Fibroblast of villous mesenchyme (primary cell): ENCODE measurements at places on chromosomes 16 and 17. TPM values are rescaled to one million over a fixed set of nuclear protein-coding genes. Genes with fewer than 3 reads are reported as not detected.

The TBC1D3G gene
- total RNA-seq, result not detected in 2 replicates

The SPATA22 gene
- 1.3 and 3.5 TPM in 2 replicates for total RNA-seq

The SMTNL2 gene
- not detected in 2 replicates for total RNA-seq

The USP31 gene
- total RNA-seq, result 9.3 and 11.2 TPM in 2 replicates

The KRT15 gene
- 0.43 and 1.3 TPM in 2 replicates for total RNA-seq

The CLEC19A gene
- not detected in 2 replicates for total RNA-seq

- DNase-seq, result no peak
Observed at GRCh38 chr16:83781-84615, 6.0 kb downstream of the MPG start.

- DNase-seq, result peak; percentile 97
Observed at GRCh38 chr16:2603165-2604015, 65.6 kb downstream of the PDPK1 start.

DNA sequence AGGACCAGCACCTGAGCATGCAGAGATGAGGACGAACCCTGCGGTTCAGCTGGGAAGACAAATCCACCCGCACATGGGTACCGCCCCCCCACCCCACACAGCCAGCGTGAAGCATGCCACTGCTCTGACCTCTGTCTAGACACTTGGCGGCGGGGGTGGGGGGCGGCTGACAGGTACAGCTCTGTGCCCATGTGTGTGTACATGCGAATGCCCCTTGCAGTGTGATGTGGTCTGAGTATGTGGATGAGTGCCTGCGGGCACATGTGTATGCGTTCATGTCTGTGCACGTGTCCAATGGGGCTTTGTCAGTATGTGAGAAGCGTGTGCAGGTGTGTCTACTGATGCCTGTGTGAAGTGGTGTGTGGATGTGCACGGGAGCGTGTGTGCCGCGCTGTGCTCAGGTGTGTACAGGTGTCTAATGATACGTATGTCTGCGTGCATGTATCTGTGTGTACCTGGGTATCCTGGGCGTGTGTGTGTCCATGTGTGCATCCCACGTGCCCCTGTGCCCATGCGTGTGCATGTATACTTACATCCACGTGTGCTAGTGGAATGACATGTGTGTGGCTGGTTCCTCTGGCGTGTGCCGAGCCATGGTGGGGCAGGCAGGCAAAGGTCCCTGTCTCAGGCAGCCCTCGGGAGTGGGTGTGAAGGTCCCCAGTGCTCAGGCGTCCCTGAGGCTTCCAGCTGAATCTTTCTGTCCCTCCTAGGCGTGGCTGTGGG lies 636 bp upstream of the RAP1GAP2 start:
- no peak for DNase-seq

DNA sequence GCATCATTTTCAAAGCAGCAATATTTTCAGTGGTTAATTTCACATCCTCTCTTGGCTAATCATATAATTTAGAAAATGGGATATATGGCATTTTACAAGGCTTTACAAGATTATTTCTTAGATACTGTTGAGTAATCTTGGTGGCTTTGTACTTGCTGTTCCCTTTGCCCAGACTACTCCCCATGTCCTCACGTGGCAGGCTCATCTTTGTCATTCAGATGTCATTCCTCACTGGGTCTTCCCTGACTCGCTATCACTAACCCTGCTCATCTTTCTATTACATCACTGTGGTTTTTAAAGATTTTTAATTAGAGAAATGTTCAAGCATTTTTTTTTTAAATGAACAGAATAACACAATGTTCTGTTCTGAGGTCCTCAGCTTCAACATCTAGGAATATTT lies 240.0 kb upstream of the IRX5 start:
- no peak for DNase-seq

DNA sequence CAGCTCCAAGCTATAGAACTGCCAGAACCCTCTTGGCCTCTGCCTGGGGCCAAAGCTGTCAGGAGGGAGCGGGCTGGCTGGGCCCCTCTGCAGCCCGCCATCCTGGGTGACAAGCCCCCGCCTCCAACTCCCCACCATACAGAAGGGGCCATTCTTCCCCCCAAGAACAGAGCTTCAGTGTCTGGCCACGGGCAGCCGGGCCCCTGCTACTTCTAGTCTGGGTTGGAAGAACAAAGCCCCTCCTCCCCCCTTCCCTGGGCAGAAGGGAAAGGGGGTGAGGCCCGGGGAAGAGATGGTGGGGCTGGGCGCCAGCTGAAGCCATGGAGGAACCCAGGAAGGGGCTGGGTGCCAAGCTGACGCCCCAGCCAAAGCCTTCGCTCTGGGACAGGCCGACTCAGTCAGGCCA lies 9.0 kb downstream of the NAT9 start:
- no peak for DNase-seq

DNA sequence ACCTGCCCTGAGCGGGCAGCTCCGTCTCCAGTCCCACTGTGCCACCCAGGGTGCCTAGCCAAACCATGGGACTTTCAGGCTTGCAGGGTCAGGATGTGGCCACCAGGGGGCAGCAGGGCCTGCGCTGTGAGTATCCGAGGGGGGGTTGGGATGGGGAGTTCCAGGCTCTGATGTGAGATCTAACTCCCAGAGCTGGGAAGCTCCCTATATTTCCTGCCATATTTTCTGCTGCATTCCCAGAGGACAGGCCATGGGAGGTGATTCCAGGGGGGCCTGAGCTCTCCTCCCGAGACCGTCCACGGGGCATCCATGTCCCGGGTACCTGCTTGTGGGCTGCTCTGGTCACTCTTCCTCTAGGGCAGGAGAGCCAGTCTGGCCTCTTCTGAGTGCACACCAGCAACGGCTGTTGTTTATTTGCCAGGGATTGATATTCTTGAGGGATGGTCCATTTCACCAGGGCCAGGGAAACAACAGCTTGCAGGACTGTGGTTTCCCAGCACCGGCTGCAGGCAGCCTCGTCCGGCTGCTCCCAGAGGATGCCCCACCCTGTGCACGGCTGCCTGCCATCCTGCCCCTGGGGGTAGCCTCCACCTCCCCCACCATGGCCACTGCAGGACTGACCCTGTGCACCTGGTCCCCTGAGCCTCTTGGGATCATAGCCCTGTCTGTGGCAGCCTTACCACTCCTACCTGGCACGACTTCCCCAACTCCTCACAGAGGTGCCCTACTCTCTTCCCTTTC lies 1.2 kb downstream of the GPR142 start:
- DNase-seq, result peak; percentile 52

GRCh38 chr17:42288803-42289610 lies 709 bp downstream of the STAT5A start:
- DNase-seq, result no peak

DNA sequence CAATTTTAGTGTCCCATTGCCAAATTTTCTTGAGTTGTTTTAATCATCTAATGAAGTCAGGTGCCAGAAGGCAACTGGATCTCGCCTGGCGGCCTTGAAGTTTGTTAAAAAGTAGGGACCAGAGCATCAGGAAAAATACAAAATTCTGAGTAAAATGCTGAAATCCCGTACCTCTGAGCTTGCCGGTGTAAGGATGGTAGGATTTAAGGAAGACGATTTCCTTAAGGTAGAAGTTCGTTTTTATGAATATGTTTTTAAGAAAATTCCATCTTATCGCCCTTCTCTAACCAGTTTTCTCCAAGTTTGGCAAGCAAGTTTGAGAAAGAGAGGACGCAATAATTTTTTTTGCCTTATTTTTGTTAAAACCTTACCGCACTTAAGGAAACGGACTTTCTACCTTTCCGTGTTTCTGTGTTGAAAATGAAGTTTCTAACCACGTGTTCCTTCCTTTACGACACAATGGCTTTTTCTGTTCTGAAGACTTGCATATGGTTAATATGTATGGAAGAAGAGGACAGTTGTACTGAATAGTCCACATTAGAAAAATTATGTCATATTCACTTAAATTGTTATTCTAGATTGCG lies 748 bp downstream of the ATF7IP2 start:
- peak; percentile 10 for DNase-seq

DNA sequence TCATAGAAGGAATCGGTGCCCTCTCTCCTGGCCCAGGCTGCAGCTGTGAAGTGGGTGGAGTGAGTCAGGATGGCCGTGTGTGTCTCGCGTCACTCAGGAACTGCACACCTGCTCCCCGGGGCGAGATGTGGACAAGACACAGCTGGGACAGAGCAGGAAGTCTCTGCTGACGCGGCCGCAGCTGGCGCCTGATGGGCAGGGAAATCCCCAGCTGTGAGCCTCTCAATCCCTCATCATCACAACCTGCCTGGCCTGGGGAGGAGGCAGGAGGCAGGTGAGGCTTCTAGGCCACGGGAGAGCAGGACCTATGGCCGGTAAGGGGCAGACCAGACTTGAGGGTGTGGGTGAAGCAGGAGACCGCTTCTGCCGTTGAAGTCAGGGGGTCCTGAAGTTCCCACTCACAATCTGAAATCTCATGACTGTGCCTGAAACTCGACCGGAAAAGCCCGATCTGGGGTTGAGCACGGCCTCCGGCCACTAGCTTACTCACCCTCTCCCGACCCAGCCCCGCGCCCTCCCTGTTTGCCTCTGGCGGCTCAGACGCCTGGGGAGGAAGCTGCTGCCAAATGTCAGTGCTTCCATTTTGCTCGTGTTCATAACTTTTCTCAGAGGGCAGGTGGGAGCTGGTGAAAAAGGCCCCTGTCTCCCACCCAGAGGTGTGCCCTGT lies 1.1 kb upstream of the TRPV3 start:
- DNase-seq, result peak; percentile 69

GRCh38 chr17:5122586-5123342 lies 6.9 kb downstream of the USP6 start:
- DNase-seq, result no peak

DNA sequence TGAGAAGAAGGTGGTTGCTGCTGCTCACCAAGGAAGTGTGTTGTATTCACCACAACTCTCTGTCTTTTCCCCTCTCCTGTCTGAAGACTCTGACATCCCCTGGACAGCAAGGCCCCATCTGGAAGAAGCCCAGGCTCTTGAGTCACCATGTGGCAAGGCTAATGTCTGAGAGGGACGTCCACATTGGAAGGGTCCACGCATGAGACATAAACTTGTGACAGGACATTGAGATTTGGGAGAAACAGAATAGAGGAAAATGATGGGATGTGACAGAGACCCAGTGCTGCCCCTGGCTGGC lies 176.5 kb downstream of the IRF8 start:
- DNase-seq, result no peak
